ENCODE measurements at places on chromosomes 16 and 17. TPM values are rescaled to one million over a fixed set of nuclear protein-coding genes. Genes with fewer than 3 reads are reported as not detected.

GRCh38 chr17:52710363-52710901, 551.9 kb upstream of the CA10 start:
- no peak overlapping the region for H3K4me3 ChIP-seq
- no peaks in the 10 kb centered on the region for H3K36me3 ChIP-seq
- no peaks in the 10 kb centered on the region for H3K4me1 ChIP-seq
- no peak overlapping the region for H3K27ac ChIP-seq
- H3K27me3 ChIP-seq: no peaks in the 10 kb centered on the region
- no peak for DNase-seq

GRCh38 chr16:54407596-54407995, 121.0 kb upstream of the IRX3 start:
- H3K27ac ChIP-seq: no peak overlapping the region
- DNase-seq: no peak
- H3K36me3 ChIP-seq: no peaks in the 10 kb centered on the region
- no peaks in the 10 kb centered on the region for H3K4me1 ChIP-seq
- no peak overlapping the region for H3K4me3 ChIP-seq

The CLDN6 gene
- 0.28 TPM for polyA plus RNA-seq

GRCh38 chr17:29495011-29495410, 71.8 kb downstream of the ABHD15 start:
- H3K27ac ChIP-seq: no peak overlapping the region
- H3K27me3 ChIP-seq: no peaks in the 10 kb centered on the region
- H3K36me3 ChIP-seq: peaks cover 12% of the 10 kb centered on the region
- no peak for DNase-seq

DNA sequence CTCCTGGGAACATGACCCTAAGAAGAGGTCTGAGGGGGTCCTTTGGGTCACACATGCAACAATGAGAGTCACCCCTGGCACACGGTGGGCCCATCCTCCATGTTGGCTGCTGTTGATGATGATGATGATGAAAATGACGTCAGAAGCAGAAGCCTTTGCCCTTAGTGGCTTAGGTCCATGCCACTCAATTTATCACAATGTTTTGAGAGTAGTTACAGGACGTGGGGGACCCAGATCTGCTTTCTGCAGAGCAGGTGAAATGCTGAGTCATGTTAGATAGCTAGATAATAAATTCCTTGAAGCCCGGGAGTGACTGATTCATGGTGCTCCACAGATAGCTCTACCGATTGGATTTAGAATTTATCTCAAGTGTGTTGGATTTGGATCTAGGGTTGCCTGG, 53.9 kb downstream of the VPS35L start:
- no peaks in the 10 kb centered on the region for H3K27me3 ChIP-seq
- no peak overlapping the region for H3K4me3 ChIP-seq
- H3K4me1 ChIP-seq: peaks cover 16% of the 10 kb centered on the region
- peaks cover 4% of the 10 kb centered on the region for H3K36me3 ChIP-seq
- DNase-seq: no peak

The KRTAP9-7 gene
- polyA plus RNA-seq: not detected

DNA sequence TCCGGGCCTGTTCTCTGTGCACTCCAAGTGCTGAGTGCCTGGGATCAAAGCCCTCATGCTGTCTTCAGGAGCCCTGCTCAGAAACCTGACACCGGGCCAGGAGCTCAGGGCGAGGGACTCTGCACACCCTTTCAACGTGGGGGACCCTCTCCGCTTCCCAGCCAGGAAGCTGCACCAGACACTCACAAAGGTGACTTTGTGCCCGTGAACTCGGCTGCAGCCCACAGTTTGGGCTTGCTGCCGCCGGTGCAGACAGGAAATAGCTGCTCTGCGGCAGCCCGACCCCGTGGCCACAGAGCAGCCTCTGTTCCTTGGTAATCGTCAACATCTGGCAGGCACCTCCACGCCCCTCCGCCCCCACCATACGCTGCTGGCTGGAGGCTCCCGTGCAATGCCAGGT, 93.4 kb upstream of the METRNL start:
- no peaks in the 10 kb centered on the region for H3K36me3 ChIP-seq
- H3K27ac ChIP-seq: no peak overlapping the region
- no peak overlapping the region for H3K4me3 ChIP-seq
- peak; percentile 49 for DNase-seq
- H3K4me1 ChIP-seq: peaks cover 9% of the 10 kb centered on the region

DNA sequence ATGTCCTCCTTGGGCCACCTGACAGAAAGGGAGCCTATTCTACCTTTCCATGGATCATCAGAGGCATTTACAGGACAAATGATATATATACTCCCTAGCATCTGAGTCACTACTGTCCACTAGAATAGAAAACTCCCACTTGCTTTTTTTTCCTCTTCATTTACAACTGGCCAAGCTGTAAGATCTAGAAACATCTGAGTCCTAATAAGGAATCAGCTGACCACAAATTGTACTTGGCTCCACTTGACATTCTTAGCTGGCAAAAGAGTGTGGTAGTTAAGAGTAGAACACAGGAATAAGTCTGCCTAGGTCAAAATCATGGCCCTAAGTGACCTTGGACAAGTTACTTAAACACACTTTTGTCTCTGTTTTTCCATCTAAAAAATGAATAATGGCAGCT, 5.2 kb downstream of the RUSF1 start:
- H3K4me1 ChIP-seq: peaks cover 19% of the 10 kb centered on the region
- H3K27ac ChIP-seq: no peak overlapping the region
- no peak for DNase-seq

DNA sequence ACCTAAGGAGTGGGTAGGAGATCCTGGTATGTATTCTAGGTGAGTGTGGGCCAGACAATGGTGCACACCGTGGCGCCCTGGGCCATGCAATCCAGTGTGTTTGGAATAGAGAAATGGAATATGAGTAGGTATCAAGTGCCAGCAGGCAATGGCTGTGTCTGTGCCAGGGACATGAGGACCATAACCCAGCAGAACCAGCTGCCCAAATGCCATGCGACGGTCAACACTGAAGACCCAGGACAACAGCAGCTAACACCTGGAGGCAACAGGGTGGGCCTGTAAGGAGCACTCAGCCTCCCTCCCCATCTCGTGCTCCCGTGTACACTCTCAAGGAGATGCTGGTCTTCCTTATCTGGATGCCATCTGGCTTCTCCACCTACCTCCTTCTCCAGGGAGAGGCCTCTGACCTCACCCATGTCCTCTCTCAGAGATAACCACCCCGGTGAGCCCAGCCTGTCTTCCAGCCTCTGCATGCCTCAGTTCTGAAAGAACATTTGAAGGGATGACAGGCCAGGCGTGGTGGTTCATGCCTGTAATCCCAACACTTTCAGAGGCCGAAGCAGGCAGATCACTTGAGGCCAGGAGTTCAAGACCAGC, 750 bp upstream of the GSDMB start:
- peaks cover 2% of the 10 kb centered on the region for H3K4me1 ChIP-seq
- no peak overlapping the region for H3K27ac ChIP-seq
- peaks cover 5% of the 10 kb centered on the region for H3K36me3 ChIP-seq
- H3K27me3 ChIP-seq: no peaks in the 10 kb centered on the region
- H3K4me3 ChIP-seq: no peak overlapping the region
- DNase-seq: no peak

- H3K4me3 ChIP-seq: no peak overlapping the region
- no peaks in the 10 kb centered on the region for H3K27me3 ChIP-seq
- no peak overlapping the region for H3K27ac ChIP-seq
- H3K36me3 ChIP-seq: no peaks in the 10 kb centered on the region
- H3K4me1 ChIP-seq: no peaks in the 10 kb centered on the region
- no peak for DNase-seq
These were observed 494.1 kb downstream of the TMEM114 start for GRCh38 chr16:8096211-8096610.

- H3K4me3 ChIP-seq: no peak overlapping the region
- H3K27ac ChIP-seq: no peak overlapping the region
- no peaks in the 10 kb centered on the region for H3K27me3 ChIP-seq
These were observed 39.2 kb downstream of the CEP112 start for GRCh38 chr17:66152756-66153155.

GRCh38 chr17:79897243-79898063, 58.2 kb upstream of the CBX4 start:
- no peaks in the 10 kb centered on the region for H3K27me3 ChIP-seq
- H3K4me3 ChIP-seq: no peak overlapping the region
- H3K4me1 ChIP-seq: no peaks in the 10 kb centered on the region
- H3K27ac ChIP-seq: no peak overlapping the region

The BEAN1 gene
- polyA plus RNA-seq: not detected

Measured in endothelial cell of umbilical vein (primary cell).